ENCODE measurements at places on chromosomes 4 and X.

GRCh38 chr4:84232309-84233095, 266.6 kb downstream of the NKX6-1 start:
- DNase-seq, result peak; percentile 3

- DNase-seq, result peak; percentile 9
Observed at GRCh38 chr4:123701131-123701575, 304.6 kb downstream of the SPRY1 start.

DNA sequence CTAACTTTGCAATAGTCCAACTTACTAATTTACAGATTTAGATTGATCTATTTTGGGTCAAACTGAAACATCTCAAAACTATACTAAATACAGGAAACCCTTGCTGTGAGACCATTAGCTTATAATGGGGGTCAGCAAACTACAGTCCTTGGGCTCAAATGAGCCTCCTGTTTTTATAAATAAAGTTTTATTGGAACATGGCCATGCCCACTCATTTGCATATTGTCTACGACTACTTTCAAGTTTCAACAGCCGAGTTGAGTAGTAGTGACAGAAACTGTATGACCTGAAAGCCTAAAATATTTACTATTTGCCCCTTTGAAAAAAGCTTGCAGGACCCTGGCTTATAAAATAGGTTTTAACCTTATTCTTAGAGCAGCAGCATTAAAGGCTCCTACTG, 92.4 kb downstream of the C4orf51 start:
- DNase-seq, result no peak

GRCh38 chr4:7324651-7325121, 110.0 kb downstream of the PSAPL1 start:
- DNase-seq, result peak; percentile 30

DNA sequence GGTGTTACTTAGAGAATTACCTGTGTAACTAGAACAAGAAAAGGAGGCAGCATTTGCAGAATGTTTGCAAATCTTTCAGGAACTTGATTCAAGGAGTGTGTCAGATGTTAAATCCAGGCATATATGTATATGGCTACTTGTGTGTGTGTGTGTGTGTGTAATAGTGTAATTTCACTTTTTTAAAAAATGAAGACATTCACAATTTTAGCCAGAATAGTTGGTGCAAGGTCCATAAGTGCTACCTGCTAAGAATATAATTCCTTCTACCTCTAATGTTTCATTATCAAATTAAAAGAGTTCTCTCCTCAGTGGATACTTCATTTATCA, 158.0 kb downstream of the PALLD start:
- no peak for DNase-seq
